ENCODE measurements at places on chromosomes 3 and 15.

GRCh38 chr15:33026614-33027013 is 167.9 kb downstream of the FMN1 start:
- DNase-seq, result no peak

GRCh38 chr3:190424478-190425439 is 24.9 kb downstream of the TMEM207 start:
- DNase-seq, result peak; percentile 5

- DNase-seq, result no peak
Observed at GRCh38 chr3:53844262-53845102, 1.7 kb downstream of the CHDH start.

- DNase-seq, result no peak
Observed at GRCh38 chr3:197505796-197506548, 49.8 kb downstream of the BDH1 start.

GRCh38 chr3:54649551-54649950 is 278.3 kb downstream of the LRTM1 start:
- no peak for DNase-seq

DNA sequence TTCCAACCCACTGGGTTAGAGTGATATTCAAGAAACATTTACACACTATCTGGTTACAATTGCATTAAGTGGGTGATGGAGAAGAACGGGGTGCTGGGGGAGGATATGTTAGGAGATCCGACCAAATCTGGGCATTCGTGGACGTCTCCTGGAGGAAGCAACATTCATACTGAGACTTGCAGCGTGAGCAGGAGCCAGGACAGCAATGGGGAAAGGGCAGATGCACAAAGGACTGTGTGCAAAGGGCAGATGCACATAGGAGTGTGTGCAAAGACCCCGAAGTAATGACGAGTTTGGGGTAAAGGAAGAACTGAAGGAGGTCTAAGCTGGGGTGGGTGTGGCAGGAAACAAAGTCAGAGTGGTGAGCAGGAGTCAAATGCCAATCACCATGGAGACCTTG is 16.1 kb upstream of the CTXND1 start:
- DNase-seq, result no peak

Data from hematopoietic multipotent progenitor cell treated with erythropoietin and hydrocortisone succinate and interleukin-3 and kit ligand, for 15 days (in vitro differentiated cells).